ENCODE measurements at places on chromosomes 2 and 18.

- DNase-seq, result no peak
Measured at GRCh38 chr18:69257861-69258458, 142.7 kb upstream of the DOK6 start.

GRCh38 chr2:112794131-112794733 is 9.9 kb upstream of the IL1A start:
- DNase-seq, result no peak

GRCh38 chr18:62876828-62877227 is 161.5 kb downstream of the PHLPP1 start:
- DNase-seq, result no peak

DNA sequence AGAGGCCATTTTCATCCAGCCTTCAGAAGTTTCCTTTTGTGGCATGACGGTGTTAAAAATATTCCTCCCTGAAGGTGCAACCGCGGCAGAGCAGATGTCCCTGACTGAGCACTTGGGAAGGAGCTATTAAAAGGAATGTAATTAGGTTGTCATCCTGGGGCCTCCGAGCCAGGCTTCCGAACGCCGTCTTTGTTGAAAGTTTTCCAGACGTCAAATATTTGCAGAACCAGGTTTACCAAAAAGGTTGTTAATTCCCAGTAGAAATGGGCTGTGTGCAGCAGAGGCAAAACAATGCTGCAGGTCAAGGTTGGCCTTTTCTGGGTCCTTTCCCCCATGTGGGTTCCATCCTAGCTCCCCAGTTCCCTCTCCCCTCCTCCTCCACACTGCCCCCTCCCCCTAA is 110.0 kb upstream of the STPG4 start:
- DNase-seq, result no peak

GRCh38 chr18:28012336-28012735 is 164.6 kb downstream of the CDH2 start:
- no peak for DNase-seq

Data from NCI-H187 treated with DMSO at 0.1 percent for 48 hours (cell line).